Stimulated activated CD8-positive, alpha-beta memory T cell treated with anti-CD3 and anti-CD28 coated beads, Interleukin-15, amount 100 ng/mL, for 4 hours (primary cell): ENCODE measurements at places on chromosomes 1 and 21.

DNA sequence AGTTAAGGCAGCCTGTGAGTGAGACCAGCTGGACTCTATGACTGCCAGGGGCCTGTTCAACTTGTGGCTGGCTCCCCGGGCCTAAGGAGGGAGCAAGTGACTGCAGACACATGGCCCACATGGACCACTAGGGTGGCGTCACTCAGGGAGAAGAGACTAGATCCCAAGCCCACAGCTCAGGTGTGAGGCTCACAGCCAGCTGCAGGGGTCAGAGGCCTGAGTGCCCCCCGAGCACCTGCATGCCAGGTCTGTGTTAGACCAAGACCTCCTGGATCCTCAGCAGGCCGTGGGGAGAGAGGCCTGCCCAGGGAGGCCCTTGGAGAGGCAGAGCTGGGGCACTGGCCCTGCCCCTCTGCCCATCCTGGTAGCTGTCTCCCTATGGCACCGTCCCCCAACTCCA is 142.4 kb upstream of the RUNX3 start:
- DNase-seq = no peak

- no peak for DNase-seq
Observed at GRCh38 chr1:44347280-44347679, 7.8 kb downstream of the ERI3 start.

GRCh38 chr1:12073796-12074195 is 10.7 kb downstream of the TNFRSF8 start:
- no peak for DNase-seq

DNA sequence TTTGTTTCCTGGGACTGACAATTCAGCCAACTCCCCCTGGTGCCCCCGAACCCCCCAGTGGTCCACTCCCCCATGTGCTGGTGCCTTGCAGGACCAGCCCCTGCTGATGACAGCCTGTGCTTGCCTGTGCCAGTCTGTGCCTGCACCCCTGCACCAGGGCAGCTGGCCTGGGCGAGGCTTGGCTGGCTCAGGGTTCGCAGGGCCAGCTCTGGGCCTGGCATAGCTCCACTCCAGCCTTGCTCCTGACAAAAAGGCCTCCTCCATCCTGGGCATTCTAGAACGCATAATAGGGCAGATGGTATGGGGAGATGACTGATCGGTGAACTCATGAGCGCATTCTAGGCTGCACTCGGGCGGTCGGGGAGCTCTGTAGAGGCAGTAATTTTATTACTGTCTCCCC is 5.4 kb downstream of the CNTN2 start:
- DNase-seq = no peak

GRCh38 chr1:62613325-62613727 is 16.0 kb downstream of the ANGPTL3 start:
- DNase-seq = no peak

GRCh38 chr1:1605034-1605591 is 5.2 kb upstream of the FNDC10 start:
- no peak for DNase-seq

DNA sequence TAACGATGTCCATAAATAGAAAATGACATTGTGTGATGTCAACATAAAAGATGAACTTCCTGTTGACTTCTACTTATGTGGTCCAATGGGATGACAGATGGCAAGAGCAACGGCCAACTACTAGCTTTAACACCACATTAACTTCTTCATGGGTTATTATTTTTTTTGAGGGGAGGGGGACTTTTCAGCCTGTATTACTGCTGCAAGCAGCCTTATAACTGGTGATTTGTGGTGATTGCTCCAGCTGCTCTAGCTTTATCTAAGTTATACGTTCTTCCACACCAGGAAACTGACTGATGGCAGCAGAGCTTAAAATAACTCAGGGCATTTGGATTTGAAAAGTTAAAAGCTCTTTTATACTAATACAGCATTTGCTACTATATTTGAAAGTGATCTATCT is 228.8 kb upstream of the B3GALT2 start:
- no peak for DNase-seq

- DNase-seq = no peak
Observed at GRCh38 chr1:170986901-170987300, 51.6 kb downstream of the MROH9 start.

GRCh38 chr1:225642177-225642576 is 10.7 kb downstream of the ENAH start:
- DNase-seq = no peak

DNA sequence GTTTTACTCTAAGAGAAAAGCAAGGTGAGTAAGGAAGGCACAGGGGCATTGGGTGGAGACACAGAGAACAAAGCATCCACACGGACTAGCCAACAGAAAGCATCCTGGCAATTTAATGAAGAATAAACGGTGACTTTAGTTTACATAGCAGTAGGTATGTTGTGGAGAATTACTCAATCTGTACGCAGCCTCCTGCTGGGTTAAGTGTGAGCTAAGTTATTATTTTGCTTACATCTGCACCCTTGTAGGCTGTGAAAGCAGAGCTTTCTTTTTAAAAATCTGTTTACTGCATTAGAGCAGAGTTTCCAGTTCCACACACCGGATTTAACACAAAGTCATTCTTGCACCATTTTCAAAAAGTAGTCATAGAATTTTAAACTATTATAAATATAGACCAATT is 144.5 kb downstream of the AKT3 start:
- no peak for DNase-seq

DNA sequence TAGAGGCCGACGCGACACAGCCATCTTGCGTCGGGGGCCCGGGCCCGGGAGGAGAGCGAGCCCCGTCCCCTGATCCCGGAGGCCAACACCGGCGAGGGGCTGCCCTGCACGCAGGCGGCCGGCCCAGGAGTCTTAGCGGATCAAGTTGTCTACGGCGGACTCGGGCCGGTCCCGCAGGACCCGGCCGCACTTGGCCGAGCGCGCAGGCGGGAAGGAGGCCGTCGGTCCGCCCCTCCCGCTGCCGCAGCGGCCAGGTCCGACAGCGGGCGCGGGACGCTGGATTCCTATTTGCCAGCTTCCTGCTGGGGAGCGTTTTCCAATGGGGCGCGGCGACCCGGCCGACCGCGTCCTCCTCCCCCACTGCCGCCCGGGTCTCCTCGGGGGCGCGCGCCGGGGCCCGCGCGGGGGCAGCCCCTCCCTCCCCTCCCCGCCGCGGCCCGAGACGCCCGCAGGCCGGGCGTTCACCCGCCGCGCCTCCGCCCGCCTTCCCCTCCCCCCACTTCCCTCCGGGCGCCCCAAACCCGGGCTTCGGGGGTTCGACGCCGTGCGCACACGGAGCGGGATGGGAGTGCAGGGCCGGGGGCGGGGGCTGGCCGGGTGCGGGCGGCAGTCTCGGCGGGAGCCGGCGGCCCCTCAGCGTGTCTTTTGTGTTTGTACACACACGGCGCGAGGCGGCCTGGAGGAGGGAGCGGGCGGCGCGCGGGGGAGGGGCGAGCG is 517 bp upstream of the H3-3A start:
- DNase-seq = no peak
